ENCODE measurements at places on chromosomes 6 and 20. TPM values are rescaled to one million over a fixed set of nuclear protein-coding genes. Genes with fewer than 3 reads are reported as not detected.

The MUC22 gene
- total RNA-seq = 0.05 TPM

DNA sequence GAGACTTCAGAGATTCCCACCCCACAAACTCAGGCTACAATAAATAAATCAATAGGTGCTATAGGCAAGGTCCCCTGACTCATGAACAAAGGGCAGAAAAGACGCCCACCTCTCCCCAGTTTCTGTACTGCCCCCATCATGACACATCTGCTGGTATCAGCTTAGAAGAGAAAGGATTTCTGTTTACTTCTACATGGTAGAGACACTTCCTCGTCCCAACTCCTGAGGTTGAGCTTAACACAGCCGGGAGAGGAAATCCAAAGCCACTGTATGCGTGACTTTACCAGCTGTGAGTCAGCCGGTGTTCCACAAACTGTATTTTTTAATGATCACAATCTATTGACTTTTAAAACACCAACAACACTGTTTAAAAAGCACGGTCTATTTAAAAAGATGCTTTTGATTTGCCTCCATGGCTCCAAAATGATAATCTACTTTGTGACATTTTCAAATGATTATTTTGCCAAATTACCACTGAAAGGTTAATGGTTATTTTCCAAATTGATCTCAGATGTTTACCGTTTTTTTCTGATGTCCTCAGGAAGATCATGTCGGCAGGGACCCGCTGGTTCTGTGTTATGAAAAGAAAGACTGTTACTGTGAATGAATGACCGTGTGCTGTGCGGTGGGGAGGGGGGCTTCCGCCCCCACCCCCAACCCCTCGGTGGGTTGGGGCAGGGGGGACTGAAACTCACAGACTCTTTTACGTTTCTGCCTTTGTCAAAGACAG lies 72.5 kb downstream of the ATP9A start:
- DNase-seq = peak; percentile 81

DNA sequence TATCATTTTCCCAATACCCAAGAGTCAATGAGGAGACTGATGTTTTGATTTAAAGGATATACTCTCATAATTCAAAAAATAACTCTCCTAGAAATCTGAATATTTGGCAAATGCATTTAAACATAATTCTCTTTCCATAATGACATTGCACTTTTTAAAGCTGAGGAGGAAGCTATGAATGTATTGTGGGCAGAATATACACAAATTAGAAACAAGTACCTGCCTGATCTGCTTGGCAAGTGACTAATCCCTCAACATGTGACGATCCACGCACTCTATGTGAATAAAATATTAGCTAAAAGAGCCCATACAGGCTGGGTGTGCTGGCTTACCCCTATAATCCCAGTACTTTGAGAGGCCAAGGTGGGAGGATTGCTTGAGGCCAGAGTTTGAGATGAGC lies 88.3 kb upstream of the CCDC28A start:
- no peak for DNase-seq

The CYB5R4 gene
- 13.6 TPM for total RNA-seq

DNA sequence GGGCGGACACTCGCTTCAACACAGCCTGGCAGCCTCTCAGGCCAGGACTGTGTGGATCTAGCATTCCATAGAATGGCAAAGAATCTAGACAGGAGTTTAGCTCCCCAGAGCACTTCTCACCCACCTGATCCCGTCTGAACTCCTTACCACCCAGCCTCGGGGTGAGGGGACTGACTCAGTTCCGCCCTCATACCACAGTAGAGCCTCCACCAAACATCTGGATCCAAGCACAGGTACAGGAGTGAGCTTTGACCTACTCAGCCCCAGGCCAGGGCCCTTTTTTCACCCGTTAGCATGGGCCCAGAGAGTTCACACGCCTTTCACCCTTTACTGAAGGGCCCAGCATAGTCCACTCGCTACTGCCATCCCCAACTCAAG lies 715 bp downstream of the PSMF1 start:
- no peak for DNase-seq

GRCh38 chr6:128282961-128283360 lies 237.4 kb downstream of the PTPRK start:
- no peak for DNase-seq

Measured in astrocyte (in vitro differentiated cells and primary cell).